Stimulated activated CD4-positive, alpha-beta T cell treated with anti-CD3 and anti-CD28 coated beads, Interleukin-2, amount 100 ng/mL, for 48 hours (primary cell): ENCODE measurements at places on chromosomes 5 and 9.

DNA sequence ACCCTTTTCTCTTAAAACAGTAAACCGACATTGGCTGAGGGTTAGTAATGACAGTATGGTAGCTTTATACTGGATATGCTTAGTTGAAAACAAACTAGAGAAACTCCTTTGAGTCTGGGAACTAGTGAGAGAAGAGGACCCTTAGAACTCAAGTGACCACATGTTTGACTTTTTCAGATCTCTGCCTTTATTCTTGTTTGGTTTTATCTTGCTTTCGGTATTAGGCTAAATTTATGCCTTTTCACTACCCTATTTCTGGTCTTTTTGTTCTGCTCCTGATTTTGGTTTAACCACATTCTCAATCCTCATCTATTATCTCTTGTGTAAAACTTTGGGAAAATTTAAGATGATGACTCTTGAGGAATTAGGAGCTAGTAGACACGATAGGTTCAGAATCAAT is 11.0 kb downstream of the SNAPC3 start:
- no peak for DNase-seq

- no peak for DNase-seq
Measured at GRCh38 chr5:176660530-176660859, 13.2 kb downstream of the TSPAN17 start.

DNA sequence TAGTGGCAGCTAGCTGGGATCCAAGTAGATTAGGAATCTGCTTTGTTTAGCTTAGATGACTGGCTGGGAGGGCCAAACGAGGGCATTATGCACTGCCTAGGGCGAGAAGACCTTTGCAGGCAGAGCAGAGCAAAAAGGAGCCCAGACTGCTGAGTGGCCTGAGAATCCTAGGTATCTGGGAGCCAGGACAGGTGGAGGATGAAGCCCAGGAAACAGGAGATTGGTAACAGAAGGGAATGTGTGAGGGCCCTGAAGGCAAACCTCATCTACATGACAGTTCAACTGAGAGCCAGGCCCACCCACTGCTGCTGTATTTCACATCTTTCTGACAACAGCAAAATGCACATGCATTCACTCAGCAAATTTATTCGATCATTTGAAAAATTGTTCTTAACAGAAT is 192.3 kb downstream of the DTWD2 start:
- no peak for DNase-seq

GRCh38 chr5:59721741-59722140 is 171.8 kb downstream of the PDE4D start:
- no peak for DNase-seq

GRCh38 chr5:61301341-61302199 is 30.5 kb upstream of the ZSWIM6 start:
- DNase-seq: no peak
